ENCODE measurements at places on chromosomes 13 and 19. TPM values are rescaled to one million over a fixed set of nuclear protein-coding genes. Genes with fewer than 3 reads are reported as not detected.

- DNase-seq = no peak
These were observed 1519.6 kb downstream of the PCDH9 start for GRCh38 chr13:65710514-65710913.

- peak; percentile 93 for DNase-seq
These were observed 6.0 kb downstream of the EHD2 start for GRCh38 chr19:47719047-47719859.

Gene TPTE2
- not detected for total RNA-seq

Gene SLC8A2
- total RNA-seq = 0.11 TPM

Gene GIPC3
- 2.2 TPM for total RNA-seq

- no peak for DNase-seq
These were observed 452.7 kb downstream of the SUCLA2 start for GRCh38 chr13:47548294-47548840.

- no peak for DNase-seq
These were observed 192.8 kb downstream of the TM9SF2 start for GRCh38 chr13:99693852-99694611.

DNA sequence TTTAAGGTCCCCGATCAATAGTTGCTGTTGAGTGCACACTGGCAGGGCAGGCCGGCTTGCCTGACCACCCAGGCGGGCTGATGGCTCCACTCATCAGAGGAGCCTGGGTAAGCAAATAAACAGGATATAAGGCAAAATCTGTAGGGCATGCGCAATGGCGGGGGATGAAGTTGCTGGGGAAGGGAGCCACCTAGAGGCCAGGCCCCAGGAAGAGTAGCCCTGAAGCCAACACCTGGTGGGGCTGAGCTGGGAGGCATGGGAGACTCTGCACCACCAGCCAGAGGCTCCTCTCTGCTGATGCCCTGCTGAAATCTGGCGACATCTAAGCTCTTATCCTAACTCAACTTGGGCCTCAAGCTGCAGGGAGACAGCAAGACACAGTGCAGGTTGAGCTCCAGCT lies 324.3 kb downstream of the ZNF536 start:
- no peak for DNase-seq

DNA sequence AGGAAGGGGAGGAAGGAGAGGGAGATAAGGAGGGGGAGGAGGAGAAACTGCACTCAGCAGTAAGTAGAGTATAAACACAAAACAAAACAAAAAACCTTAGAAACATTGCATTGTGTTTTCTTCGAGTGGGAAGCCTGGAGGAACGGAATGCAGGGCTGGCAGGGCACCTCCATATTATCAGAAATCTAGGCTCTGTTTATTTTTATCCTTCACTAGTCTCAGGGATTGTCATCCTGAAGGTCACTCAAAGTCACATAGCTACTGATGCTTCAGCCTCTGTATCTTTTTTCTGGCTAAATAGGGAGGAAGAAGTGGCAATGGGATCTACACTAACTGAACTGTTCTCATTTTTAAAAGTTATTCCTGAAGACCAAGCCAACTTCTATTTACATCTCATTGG lies 467.8 kb downstream of the KCTD12 start:
- no peak for DNase-seq

DNA sequence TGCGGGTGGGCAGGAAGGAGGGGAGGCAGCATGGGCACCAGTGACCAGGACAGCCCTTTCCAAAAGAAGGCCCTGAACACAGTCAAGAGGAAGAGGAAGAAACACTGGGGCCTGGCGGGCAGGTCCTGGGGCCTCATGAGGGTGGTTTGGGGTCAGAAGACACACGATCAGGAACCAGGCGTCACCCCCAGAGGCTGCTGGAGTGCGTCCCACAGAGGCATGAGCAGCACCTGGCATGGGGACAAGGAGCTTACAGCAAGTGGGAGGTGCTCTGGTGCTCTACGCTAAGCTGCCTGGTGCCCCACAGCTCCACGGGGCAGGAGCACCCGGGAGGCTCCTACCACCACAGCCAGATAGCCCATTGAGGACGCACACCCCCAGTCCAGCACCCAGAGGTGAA lies 20.0 kb downstream of the ELL start:
- peak; percentile 80 for DNase-seq

Gene IFNL1
- total RNA-seq = not detected

DNA sequence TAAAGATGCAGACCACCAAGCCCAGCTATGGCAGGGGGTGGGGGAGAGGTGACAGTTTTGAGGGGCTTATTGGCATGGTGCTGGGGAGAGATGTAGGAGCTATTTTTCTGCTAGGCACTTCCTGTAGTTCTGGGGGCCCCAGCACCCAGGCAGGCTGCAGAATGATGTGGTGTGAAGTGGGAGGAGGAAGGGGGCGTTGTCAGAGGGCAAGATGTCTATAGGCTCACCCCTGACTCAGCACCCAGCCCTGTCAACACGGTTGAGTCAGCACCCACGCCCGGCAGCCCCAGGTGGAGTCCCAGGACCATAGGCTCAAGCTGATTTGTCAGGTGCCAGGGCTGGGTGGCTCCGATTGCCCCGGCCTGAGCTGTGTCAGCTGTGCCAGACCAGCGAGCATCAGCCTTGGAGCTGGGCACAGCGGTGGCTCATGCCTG lies 5.8 kb downstream of the KLF2 start:
- DNase-seq = peak; percentile 79

GRCh38 chr13:23087880-23088279 lies 92.9 kb upstream of the SGCG start:
- DNase-seq = no peak

DNA sequence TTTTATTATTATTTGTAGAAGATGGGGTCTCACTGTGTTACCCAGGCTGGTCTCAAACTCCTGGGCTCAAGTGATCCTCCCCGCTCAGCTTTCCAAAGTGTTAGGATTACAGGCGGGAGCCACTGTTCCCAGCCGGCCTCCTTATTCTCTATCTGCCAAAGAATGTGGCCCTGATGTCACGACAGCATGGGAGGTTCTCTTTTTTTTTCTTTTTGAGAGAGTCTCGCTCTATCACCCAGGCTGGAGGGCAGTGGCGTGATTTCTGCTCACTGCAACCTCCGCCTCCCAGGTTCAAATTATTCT lies 23.5 kb downstream of the CARM1 start:
- no peak for DNase-seq

DNA sequence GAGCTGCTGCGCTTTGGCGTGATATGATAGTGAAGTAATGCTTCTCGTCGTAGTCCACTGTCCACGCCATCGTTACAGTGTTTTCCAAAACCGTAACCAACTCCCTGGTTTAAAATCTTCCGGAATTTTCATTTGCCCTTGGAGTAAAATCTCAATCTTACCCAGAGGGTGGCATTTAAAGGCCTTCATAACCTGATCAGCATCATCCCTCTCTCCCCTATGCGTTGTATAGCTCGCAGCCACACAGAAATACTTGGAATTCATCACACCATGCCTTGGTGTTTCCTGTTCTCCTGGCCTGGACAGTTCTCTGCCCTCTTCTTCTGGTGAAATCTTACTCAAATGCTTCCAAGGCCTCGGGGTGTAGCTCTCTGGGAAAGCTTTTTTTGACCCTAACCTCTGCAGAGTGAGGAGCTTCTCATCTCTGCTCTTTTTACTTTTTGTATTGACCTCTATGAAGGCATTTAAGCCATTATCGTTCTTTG lies 839 bp downstream of the MPHOSPH8 start:
- no peak for DNase-seq

Gene HMGB1
- 163 TPM for total RNA-seq

Gene ETV2
- total RNA-seq = 0.32 TPM

DNA sequence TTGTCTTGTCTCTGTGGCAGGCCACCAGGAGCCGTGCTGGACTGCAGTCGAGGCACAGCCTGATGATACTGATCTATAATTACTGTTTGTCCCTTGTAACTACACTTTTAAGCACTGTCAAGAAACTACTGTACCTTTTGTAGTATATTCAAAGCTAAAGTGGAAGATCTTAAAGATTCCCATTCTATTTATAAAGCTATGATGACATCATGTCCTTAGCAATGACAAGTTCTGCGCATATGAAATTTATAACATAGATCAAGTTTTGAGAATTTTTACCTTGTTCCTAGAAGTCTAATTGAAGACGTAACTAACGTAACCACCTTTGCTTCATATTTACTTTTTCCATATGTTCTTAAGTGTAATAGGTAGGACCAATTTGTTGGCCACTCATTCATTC lies 56.8 kb upstream of the LATS2 start:
- no peak for DNase-seq

Gene RBM42
- 48.9 TPM for total RNA-seq

Gene C13orf42
- total RNA-seq = not detected

- no peak for DNase-seq
These were observed 205.8 kb downstream of the GGACT start for GRCh38 chr13:100382785-100383184.

Gene ZNF444
- total RNA-seq = 26.7 TPM

DNA sequence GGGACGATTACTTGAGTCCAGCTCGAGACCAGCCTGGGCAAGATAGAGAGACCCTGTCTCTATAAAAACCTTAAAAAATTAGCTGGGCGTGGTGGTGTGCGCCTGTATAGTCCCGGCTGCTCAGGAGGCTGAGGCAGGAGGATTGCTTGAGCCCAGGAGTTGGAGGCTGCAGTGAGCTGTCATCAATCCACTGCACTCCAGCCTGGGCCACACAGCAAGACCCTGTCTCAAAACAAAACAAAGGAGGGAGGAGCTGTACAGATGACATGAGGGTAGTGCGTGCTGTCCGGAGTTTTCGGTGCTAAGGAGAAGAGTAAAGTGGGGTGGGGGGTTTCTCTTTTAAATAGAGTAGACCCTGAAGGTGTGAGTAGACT lies 22.6 kb downstream of the HDGFL2 start:
- DNase-seq = no peak

DNA sequence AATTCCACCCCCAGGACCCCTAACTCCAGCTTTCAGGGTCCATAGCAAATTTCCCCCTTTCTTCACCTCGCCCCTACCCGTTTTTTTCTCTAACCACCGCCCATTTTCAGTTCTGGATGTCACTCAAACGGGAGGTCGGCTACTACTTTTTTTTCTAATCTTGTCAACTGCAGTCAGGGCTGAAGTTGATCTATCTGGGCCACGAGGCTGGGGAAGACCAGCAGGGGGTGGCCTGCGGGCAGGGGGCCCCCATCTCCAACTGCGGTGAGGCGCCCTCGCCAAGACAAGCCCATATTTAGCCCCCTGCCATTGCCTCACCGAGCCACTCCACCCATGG lies 748 bp downstream of the LHFPL6 start:
- no peak for DNase-seq

GRCh38 chr19:23095418-23095817 lies 21.4 kb upstream of the ZNF730 start:
- DNase-seq = no peak

- no peak for DNase-seq
These were observed 26.4 kb upstream of the TPTE2 start for GRCh38 chr13:19587635-19588300.

DNA sequence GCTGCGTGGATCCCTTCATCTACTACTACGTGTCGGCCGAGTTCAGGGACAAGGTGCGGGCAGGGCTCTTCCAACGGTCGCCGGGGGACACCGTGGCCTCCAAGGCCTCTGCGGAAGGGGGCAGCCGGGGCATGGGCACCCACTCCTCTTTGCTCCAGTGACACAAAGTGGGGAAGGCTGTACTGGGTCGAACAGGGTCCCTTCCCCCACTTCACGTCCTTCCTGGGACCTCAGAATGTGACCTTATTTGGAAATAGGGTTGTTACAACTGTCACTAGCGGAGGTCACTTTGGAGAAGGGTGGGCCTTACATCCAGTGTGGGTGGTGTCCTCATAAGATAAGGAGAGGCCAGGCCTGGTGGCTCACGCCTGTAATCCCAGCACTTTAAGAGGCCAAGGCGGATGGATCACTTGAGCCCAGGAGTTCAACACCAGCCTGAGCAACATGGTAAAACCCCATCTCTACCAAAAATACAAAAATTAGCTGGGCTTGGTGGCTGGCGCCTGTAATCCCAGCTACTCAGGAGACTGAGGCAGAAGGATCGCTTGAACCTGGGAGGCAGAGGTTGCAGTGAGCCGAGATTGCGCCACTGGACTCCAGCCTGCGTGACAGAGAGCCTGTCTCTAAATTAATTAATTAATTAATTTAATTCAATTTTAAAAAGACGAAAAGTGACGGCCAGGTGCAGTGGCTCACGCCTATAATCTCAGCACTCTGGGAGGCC lies 1.8 kb downstream of the F2RL3 start:
- DNase-seq = no peak

- DNase-seq = no peak
These were observed 141.2 kb downstream of the FLT1 start for GRCh38 chr13:28353679-28354078.

DNA sequence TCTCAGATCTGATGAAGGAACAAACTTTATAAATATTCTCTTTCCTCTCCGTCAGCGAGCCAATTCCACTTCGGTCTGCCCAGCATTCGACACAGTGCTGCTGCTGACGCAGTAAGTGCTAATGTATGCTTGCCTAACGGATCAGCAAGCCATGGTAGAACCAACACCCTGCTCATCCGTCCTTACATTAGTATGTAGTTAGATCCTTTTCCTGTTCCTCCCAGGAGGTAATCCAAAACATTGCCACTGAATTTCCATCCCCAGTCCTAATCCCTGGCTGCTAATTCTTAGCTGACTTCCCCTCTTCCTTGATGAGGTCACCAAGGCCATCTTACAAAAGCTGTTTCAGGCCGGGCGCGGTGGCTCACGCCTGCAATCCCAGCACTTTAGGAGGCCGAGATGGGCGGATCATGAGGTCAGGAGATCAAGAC lies 88.0 kb downstream of the STARD13 start:
- DNase-seq = no peak

Gene KCNC3
- total RNA-seq = 2.0 TPM

GRCh38 chr13:23735329-23735728 lies 153.9 kb downstream of the MIPEP start:
- DNase-seq = no peak

- no peak for DNase-seq
These were observed 313.5 kb downstream of the KLF12 start for GRCh38 chr13:73820688-73821087.

GRCh38 chr13:79427265-79427664 lies 21.2 kb upstream of the RBM26 start:
- DNase-seq = no peak

DNA sequence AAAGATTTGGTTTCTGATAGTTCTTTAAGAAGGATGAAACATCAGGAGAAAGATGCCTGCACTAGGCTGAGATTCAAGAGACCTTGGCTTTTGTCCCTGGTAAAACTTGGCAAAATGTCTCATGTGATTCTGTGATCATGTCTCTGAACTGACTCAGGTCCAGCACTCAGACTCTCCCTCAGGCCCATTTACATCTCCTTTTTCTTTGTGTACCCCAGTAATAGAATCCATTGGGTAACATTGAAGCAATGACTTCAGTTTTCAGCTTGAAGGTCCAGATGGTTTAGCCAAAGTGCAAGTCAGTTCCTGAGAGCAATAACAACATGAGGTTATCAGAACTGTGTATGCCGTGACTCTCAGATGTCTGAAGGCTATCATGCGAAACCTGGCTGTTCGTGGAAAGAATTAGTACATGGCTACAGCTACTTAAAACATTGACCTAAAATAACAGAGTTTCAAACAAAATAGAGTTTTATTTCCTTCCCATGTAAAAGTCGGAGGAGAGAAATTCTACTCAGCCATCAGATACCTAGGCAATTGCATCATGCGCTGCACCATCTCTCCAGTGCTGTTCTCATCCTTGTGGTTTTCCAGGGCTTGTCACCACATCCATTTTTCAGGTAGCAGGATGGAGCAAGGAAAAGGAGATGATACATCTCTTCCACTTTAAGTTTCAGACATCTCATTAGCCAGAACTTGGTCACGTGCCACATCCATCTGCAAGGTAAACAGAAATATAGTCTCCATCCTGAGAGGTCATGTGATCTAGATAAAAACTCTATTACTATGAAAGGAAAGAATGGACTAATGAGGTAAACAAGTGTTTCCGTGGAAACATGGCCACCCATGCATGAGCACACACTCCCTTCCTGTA lies 117.3 kb downstream of the POSTN start:
- DNase-seq = no peak

Data from Right ventricle myocardium superior (tissue), 1 donor.